ENCODE measurements at places on chromosomes 7 and 10.

- DNase-seq: no peak
These were observed 8.0 kb downstream of the CCDC186 start for GRCh38 chr10:114166043-114166442.

GRCh38 chr10:27192284-27192683 lies 37.1 kb downstream of the MASTL start:
- DNase-seq: peak; percentile 42

DNA sequence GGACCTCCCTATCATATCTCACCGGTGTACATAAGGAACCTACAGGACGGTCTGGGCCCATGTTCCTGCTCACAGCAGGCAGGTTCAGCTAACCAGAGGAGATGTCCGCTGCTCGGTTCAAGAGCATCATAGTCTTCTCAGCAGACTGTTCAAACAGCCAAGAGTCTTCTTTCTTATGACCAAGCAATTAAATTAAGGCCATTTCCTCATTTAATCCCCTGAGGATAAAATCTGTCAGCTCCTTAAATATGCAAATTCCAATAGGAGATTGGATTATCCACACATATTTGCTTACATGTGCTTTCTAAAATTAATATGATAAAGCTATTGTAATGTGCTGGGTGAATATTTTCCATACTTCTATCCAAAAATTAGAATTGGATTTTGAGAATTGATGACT lies 59.7 kb downstream of the LMBR1 start:
- DNase-seq: no peak

DNA sequence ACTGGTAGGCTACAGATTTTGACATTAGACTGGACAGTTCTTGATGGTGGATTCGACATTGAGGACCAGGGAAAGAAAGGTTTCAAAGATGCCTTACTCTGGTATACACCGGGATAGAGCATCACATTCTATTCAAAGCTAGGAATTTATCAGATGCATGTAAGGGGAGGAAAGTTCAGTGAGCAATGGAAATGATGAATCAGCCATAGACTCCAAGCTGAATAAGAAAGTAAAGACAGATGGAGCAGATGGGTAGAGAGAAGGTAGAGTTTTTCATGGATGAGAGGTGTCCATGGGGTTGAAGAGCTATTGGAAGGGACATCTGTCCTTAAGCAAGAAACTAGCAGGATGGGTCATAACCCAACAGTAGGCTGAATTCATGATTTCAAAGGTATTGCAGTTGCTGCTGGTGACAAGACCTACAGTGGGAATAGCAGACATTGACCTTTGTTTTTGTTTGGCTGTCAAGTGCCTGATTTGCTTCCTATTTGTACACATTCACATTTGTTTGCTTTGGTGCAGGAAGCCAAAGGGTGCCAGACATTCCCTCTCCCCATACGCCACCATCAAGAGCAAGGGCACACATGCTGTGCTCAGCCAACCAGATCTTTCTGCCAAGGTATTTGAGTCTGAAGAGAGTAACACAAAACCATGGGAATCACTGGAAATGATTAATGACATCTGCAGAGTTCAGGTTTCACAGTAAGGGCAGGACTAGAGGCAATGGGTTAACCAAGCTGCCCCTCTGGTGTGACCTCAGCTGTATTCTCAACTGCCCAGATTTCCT lies 8.6 kb upstream of the CACUL1 start:
- no peak for DNase-seq

DNA sequence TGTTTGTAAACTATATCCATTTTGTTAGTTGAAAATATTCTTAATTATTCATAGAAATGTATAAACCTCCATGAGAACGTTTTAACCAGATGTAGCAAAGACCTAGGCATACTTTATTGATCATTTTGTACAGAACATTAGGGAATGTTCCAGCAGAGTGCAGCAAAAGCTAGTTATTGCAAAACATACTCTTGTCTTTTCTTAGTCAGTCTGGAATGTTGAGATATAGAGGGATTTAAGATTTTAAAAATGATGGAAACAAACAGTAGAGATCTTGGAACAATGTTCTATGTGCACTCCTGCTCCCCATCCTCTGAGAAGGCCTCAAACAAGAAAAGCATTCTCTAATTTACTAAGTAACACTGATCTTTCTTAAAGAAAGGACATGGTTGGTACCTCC lies 292.1 kb downstream of the BBS9 start:
- DNase-seq: no peak

- no peak for DNase-seq
These were observed 40.2 kb upstream of the ATXN7L1 start for GRCh38 chr7:105916603-105917002.

All from gastrocnemius medialis (tissue), 4 donors.